ENCODE measurements at places on chromosomes 2 and 18. TPM values are rescaled to one million over a fixed set of nuclear protein-coding genes. Genes with fewer than 3 reads are reported as not detected.

GRCh38 chr18:49251451-49251850 lies 209.0 kb downstream of the DYM start:
- no peak for DNase-seq

DNA sequence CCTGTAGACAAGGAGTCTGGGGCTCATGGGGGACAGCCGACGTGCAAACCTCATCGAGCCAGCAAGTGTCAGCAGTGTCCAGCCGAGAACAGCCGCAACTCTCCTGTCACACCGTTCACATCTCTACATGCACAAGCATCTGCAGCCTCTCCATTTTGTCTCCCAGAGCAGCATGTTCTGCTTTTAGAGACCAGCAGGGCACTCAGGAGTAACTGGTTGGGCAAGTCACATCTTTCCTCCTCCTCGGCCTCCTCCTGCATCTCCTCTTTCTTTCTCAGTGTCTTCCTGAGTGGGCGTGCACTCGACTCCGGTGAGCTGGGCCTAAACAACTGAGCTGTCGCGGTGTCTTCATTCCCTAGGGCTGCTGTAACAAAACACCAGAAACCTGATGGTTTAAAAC lies 249.9 kb downstream of the SH3BP4 start:
- DNase-seq, result no peak

Gene DAW1
- 0.12 TPM for polyA plus RNA-seq

DNA sequence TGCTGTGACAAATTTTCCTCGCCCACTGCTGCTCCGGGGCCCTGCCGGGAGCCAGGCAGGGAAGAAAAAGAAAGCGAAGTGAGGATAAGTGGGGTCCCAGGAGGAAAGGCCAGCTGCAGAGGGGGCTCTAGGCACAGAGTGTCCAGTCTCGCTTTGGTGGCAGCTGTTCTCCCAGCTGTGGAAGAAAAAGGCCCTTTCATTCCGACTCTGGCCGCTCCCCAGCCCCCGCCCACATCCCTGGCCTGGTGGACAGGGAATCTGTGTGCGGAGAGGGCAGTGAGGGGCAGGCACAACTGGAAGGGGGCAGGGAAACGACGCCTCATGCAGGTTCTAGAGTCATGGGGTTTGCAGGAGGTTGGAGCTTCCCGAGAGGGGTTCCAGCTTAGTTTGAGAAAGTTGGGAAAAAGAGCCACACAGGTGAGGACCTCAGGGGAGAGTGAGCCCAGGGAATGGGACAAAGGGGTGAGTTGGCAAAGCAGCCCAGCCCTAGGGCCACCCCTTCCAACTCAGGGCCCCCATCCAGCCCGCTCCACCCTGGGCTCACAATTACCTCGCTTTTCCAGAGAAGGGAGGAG lies 1.8 kb downstream of the RTKN start:
- DNase-seq, result no peak

- DNase-seq, result no peak
These were observed 7.2 kb upstream of the ACKR3 start for GRCh38 chr2:236562434-236562833.

DNA sequence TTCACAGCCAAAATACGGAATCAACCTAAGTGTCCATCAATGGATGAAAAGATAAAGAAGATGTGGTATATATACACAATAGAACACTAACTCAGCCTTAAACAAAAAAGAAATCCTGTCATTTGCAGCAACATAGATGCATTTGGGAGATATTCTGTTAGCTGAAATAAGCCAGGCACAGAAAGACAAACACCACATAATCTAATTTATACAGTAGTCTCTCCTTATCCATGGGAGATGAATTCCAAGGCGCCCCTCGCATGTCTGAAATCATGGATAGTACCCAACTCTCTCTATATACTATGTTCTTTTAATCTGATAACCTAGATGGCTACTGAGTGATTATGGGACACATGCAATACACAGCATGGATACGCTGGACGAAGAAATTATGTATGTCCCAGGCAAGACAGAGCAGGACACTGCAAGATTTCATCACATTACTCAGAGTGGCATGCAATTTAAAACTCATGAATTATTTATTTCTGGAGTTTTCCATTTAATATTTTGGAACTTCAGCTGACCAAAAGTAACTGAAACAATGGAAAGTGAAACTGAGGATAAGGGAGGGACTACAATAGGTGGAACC lies 39.5 kb downstream of the ORC4 start:
- no peak for DNase-seq

- DNase-seq, result peak; percentile 33
These were observed 127.6 kb downstream of the QPCT start for GRCh38 chr2:37471994-37472393.

DNA sequence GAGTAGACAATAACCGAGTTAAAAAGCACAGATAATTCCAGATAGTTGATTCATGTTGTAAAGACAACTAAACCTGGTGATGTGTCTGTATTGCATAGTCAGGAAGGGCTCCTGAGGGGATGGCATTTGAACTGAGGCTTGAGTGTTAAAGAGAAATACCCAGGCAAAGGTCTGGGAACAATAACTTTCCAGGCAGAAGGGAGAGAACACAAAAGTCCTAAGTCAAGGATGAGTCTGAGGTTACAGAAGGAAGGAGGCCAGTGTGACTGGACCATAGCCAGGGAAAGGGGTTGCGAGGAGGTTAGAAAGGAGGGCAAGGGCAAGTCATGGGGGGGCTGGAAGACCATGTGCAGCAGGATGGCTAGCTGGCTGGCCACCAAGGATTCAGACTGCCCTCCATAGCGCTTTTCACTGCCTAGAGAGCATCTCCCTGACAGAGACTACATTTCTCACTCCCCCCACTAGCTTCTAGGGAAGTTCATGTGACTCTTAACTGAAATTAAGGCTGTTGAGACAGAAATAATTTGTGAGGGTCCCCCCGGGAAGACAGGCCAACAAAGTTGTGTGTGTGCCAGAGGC lies 135.5 kb upstream of the CREB1 start:
- DNase-seq, result no peak

DNA sequence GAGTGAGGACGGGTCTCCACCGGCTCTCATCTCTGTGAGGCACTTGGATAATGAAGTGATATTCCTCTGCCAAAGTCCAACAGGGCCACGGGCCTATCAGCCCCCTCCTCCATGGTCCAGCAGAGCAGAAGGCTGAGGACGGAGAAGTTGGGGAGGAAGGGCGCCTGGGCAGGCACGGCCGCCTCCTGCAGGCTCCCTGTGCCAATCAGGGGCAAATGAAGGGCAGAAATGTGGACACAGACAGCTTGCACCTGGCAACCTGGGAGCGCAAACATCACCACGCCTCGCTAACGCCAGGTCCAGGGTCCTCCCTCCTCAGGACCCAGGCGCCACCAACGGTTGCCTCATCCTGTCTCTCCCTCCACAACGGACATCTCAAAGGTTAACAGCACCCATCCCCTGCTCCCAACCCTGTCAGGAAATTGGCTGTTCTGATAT lies 24.3 kb downstream of the SMAD7 start:
- no peak for DNase-seq

DNA sequence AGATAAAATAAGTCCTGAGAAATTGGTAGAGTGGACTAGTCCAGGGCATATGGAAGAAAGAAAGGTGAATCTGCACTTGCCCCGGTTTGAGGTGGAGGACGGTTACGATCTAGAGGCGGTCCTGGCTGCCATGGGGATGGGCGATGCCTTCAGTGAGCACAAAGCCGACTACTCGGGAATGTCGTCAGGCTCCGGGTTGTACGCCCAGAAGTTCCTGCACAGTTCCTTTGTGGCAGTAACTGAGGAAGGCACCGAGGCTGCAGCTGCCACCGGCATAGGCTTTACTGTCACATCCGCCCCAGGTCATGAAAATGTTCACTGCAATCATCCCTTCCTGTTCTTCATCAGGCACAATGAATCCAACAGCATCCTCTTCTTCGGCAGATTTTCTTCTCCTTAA lies 9.8 kb downstream of the SERPINB13 start:
- DNase-seq, result no peak

DNA sequence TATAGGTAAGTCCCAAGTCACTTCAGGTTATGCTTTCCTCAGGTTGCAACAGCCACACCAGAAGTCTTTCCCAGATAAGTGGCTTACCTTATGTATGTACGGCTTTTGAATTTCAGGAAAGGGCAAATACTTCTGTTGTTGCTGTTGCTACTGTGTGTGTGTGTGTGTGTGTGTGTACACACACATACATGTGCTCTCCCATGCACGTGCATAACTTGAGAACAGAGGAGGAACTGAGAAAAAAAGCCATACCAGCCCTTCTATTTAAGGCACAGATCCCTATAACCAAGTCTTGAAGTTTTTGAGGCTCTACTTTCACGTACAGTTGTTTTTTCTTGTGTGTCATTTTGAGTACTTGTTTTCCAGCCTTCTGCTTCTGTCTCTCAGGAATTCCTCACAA lies 62.4 kb downstream of the WDPCP start:
- DNase-seq, result no peak

Gene GPR148
- not detected for polyA plus RNA-seq

- no peak for DNase-seq
These were observed 21.2 kb downstream of the ATIC start for GRCh38 chr2:215332872-215333595.

Gene ITGB6
- polyA plus RNA-seq, result not detected

Gene C2orf72
- 0.02 TPM for polyA plus RNA-seq

DNA sequence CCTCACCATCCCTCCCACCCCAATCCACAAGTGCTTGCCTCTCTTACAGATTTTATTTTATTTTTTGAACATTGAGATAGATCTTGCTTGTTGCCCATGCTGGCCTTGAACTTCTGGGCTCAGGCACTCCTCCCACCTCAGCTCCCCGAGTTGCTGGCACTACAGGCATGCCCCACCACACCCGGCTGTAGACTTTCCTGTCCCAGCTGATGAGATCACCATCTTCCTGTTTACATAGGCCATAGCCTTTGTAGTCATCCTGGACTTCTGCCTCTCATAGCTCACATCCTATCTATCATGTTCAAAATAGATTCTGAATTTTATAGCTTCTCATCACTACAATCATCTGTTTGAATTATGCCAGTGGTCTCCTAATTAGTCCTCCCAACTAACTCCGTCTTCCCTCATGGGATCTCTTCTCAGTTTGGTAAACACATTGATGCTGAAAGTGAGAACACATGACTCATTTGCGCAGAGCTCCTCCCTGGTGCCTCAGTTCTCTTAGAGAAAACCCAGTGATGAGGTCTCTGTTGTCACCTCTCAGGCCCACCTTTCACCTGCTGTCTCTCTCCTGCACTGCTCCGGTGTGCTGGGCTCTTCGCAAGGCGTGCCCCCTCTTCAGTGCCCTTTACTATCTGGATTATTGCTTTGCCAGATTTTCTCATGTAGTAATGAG lies 243.0 kb downstream of the ZNF407 start:
- DNase-seq, result no peak

GRCh38 chr2:3243804-3244203 lies 133.8 kb downstream of the EIPR1 start:
- DNase-seq, result no peak

Gene BOK
- 18.6 TPM for polyA plus RNA-seq

Gene CCDC74B
- polyA plus RNA-seq, result 4.2 TPM

Gene FAP
- polyA plus RNA-seq, result 300 TPM

DNA sequence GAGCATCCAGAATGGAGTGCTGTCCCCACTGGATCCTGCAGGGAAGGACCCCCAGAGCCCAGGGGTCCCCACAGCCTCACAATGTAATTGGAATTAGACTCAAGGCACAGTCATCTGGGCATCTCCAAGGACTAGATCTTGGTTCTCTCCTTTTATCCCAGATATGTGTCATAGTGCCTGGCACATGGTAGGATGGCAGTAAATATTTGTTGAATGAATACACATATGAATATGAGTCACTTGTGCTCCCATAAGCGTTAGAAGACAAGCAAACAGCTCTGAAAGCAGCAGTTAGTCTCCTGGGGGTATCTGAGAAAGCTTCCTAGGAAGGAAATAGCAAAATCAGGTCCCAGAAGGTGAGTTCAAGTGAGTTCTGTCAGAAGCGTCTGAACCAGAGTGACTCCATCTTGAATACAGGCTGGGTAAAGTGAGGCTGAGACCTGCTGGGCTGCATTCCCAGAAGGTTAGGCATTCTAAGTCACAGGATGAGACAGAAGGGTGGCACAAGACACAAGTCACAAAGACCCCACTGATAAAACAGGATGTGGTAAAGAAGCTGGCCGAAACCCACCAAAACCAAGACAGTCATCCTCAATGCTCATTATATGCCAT lies 234.1 kb upstream of the ID2 start:
- no peak for DNase-seq

DNA sequence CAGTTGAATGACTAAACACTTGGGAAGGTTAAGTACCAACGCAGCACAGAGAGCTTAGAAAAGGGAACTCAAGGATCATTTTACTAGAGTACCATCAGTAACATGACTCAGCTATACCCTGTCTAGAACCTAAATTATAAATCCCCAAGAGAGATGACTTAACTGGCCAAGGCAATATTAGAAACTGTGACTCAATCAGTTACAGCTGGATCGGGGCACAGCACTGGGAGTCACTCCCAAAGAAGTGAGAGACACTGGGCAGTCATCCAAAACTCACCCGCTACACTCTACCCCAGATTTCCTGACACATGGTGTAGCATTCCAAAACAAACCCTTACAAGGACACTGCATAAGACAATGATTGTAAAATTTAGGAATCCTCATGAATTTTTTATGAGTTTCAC lies 17.7 kb downstream of the IWS1 start:
- DNase-seq, result peak; percentile 88

GRCh38 chr2:201148434-201148990 lies 32.5 kb downstream of the CFLAR start:
- DNase-seq, result no peak

Gene TRMT61B
- 16.8 TPM for polyA plus RNA-seq

Gene MERTK
- 0.84 TPM for polyA plus RNA-seq

Gene SERPINB3
- not detected for polyA plus RNA-seq

Measured in AG04450 (cell line).